ENCODE measurements at places on chromosomes 4 and X.

GRCh38 chr4:1711571-1712215 is 426 bp downstream of the SLBP start:
- DNase-seq = peak; percentile 43

DNA sequence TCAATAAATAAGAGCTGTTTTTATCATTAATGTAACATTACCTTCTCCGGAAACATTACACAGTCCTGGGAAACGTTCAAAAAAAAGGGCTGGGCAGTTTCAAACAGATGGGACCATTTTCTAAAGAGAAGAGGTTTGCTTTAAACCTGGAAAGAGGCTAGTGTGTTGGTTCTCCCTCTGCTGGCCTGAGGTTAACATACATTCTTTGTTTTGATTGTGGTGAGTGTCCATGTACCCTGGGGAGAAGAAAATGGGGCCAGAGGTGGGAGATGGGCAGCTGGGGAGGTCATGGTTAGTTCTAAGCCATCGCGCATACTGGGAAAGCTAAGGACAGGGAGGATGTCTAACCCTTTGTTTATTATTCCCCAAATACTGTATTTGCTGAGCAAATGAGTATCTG is 194.7 kb downstream of the CPEB2 start:
- no peak for DNase-seq

GRCh38 chr4:180947425-180947824 is 1295.8 kb upstream of the TENM3 start:
- DNase-seq = no peak

GRCh38 chrX:115650916-115651315 is 89.9 kb downstream of the PLS3 start:
- DNase-seq = peak; percentile 8

DNA sequence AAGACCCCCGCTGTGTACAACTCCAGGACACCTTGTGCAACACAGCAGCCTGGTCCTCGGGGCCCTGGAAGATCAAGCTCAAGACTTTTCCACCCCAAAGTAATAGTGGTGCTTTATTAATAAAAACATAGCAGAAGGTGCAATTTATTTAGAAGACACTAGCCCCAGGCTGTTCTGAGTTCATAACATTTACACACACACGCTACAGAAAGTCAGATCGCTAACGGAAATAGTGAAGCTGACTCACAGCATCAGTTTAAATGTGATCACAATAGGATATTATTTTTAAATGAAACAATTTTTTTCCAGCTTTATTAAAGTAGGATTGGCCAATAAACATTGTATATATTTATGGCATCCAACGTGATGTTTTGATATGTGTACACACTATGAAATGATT is 141.0 kb downstream of the STK32B start:
- peak; percentile 4 for DNase-seq

DNA sequence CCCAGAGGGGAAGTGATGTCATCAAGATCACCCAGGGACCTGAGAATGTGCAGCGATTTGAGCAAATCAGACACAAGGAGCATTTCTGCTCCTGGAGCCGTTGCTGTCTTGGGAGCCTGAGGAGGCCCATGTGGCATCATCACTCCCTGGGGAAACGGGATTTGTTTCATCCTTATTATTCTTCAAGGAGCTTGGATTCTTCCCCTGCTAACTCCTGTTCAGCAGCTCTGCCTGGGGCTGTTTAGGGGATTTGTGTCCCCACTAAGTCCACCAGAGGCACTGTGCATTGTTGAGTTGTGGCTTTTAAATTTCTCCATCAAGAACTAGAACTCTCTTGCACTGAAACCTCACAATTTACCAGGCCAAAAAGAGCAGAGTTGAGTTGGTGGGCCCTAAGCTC is 104.2 kb upstream of the MSX1 start:
- DNase-seq = peak; percentile 4

DNA sequence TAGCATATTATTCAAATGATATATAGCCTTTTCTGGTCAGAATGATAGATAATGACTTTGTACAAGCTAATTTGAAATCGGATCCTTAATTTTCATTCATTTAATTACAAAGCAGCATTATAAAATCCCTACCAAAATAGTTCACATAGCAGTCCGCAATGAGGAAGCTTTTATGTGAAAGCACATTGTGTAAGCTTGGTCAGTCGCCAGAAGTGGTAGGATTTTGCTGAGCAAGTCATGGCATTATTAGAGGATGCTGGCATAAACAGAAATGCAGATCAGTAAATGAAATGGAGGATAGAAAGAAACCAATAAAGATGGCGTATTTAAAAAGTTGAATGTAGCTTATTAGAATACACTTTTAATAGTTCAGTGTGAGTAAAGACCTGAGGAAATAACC is 93.2 kb upstream of the DIAPH2 start:
- DNase-seq = peak; percentile 34

- no peak for DNase-seq
Observed at GRCh38 chr4:6293097-6293445, 23.4 kb downstream of the WFS1 start.

DNA sequence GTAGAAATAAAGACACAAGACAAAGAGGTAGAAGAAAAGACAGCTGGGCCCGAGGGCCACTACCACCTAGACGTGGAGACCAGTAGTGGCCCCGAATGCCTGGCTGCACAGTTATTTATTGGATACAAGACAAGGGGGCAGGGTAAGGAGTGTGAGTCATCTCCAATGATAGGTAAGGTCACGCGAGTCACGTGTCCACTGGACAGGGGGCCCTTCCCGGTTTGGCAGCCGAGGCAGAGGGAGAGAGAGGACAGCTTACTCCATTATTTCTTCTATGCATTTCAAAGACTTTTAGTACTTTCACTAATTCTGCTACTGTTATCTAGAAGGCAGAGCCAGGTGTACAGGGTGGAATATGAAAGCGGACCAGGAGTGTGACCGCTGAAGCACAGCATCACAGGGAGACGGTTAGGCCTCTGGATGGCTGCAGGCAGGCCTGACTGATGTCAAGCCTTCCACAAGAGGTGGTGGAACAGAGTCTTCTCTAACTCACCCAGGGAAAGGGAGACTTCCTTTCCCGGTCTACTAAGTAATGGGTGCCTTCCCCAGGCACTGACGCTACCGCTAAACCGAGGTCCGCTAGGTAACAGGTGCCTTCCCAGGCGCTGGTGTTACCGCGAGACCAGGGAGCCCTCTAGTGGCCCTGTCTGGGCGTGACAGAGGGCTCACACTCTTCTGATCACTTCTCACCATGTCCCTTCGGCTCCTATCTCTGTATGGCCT is 44.9 kb downstream of the ZBTB49 start:
- peak; percentile 73 for DNase-seq

DNA sequence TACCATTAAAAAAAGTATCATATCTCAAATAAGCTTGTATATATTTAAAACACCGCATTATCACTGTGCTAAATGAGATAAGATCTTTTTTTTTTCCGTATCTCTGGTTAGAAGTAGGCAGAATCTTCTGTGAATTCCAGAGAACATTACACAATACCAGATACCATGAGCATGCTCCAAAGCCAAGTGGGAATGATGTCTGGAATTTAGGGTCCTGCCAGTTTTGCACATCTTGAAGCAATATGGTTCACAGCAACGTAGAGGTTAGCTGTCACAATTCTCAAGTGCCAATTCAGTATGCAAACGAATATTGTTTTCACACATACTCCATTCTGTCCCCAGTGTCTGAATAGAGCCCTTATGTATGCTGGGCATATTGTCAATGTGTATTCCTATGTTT is 127.5 kb upstream of the NEIL3 start:
- DNase-seq = peak; percentile 88

- DNase-seq = no peak
Observed at GRCh38 chrX:8049827-8050226, 121.2 kb downstream of the VCX2 start.

DNA sequence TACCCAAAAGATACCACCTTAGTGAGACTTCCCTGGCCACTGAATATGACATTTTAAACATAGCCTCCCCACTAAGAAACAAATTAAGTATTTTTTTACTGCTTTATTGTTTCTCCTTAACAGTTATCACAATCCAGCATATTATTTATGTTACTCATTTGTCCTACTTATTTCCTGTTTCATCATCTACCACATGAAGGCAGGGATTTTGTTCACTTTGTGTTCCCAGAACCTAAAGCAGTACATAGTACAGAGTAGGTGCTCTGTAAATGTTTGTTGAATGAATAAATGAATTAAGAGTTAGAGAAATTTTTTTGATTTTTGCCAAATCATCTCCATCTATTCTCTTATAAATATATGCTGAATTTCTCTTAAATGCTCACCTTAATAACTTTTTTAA is 318.4 kb upstream of the GIMD1 start:
- DNase-seq = peak; percentile 17

- DNase-seq = peak; percentile 56
Observed at GRCh38 chr4:26086621-26087441, 172.8 kb downstream of the SMIM20 start.

- DNase-seq = no peak
Observed at GRCh38 chr4:182245541-182246215, 2.5 kb downstream of the TENM3 start.

DNA sequence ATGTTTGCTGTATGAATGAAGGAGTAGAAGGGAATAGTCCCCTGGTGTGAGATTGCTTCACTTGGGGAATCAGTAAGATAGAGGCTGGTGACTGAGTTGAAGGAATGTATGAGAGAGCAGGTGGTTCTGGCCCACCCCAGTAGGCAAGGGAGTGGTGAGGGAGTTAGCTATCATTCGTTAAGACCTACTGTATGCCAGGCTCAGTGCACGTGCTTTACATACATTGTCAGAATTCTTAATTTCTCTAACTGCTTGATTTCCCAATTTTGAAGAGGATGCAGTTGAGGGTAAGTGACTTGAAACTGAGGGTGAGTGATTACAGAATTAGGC is 700 bp downstream of the VMA21 start:
- DNase-seq = no peak

GRCh38 chr4:41320278-41320677 is 63.5 kb downstream of the UCHL1 start:
- no peak for DNase-seq

GRCh38 chr4:140038031-140038533 is 115.9 kb downstream of the MAML3 start:
- DNase-seq = peak; percentile 41

DNA sequence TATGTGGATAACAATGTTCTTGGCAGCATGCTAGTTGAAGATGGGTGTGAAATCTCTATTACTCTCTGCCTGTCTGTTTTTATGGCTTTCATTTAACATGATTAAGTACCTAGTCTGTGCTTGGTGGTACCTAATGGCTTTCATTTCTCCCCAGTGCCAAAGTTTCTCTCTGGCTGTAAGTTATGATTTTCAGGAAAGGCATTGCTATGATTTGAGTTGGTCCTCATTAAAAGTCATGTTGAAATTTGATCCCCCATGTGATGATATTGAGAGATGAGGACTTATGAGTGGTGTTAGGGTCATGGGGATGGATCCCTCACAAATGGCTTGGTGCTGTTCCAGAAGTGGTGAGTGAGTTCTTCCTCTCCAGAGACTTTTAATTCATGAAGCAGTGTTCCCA is 162.4 kb upstream of the IL15 start:
- DNase-seq = peak; percentile 76

DNA sequence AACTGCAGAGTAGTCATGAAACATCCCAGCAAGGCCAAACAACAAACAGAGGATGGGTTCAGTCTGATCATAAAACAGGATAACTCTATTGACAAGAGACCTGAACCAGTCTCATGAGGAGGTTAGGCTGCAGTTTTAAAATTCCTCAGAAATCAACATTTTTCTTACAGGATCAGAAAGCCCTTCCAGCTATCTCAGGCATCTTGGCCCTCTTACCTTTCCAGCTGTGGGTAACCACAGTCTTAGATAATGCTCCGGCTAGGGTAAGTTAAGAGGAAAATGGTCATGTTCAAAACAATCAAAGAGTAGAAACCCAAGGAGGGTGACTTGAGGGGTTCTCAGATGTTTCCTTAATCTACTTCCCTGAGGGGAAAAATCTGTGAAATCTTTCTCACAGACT is 5.1 kb downstream of the CTSO start:
- DNase-seq = no peak

- DNase-seq = no peak
Observed at GRCh38 chr4:137345597-137345996, 186.7 kb downstream of the PCDH18 start.

- peak; percentile 84 for DNase-seq
Observed at GRCh38 chr4:128516301-128516969, 228.8 kb upstream of the PGRMC2 start.

DNA sequence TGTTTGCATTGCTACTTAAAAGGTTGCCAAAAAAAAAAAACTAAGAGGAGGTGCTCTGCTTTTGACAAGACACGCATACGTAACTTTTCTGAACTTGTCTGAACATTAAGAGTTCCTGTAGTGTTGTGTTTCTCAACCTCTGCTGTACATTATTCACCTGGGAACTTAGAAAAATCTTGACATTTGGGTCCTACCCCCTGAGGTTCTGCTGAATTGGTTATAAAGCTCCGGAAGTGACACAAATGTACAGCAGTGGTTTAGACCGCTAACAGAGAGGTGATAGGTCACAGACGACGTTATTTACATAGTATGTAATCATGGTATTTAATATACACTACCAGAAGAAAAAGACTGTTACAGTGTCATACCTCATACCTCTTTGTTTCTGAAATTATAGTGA is 61.1 kb downstream of the CPEB2 start:
- no peak for DNase-seq

DNA sequence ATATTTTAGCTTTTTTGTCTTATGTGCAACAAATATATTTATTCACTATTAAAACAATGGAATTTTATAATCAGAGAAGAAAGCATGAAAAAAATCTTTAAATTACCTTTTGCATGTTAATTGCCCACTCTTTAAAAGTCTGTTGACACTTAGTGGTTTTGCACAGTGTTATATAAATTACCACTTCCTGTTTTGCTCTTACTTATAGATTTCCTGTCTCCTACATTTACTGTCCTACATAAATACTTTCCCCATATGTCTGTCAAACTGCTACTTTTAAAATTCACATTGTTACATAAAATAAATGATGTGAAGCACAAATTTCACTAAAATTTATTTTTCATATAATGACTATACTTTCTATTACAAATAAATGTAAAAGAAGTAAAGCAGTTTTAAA is 161.1 kb upstream of the NDST4 start:
- DNase-seq = no peak

DNA sequence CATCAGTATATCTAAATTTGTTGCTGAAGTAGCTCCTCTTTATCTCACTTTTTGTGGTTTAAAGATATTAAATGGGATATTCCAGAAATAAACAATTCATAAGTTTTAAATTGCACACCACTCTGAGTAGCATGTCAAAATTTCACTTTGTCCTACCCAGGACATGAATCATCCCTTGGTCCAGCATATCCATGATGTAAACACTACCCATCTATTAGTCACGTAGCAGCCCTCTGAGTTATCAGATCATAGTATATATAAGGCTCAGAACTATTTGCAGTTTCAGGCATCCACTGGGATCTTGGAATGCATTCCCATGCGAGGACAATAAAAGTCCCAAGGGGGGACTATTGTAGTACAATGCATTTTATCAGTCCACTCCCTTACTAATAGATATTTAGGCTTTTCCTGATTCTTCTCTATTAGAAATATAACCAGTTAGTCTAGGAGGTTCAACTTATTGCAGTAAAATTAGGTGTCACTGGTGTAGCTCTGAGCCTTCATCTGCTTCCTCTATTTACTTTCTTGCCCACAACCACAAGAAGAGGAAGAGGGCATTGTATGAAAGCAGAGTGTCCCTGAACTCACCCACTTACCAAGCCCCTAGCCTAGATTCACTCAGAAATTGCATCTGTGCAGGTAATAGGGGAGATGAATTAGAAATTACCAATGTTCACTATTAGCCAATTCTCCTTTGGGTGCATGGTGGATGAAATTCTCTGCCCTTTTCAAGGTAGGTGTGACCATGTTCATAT is 409.8 kb upstream of the GALNT7 start:
- DNase-seq = peak; percentile 88

- no peak for DNase-seq
Observed at GRCh38 chrX:11464836-11465463, 171.7 kb downstream of the AMELX start.

- DNase-seq = peak; percentile 42
Observed at GRCh38 chr4:111330786-111331185, 707.9 kb upstream of the PITX2 start.
